ENCODE measurements at places on chromosomes 1 and 21.

DNA sequence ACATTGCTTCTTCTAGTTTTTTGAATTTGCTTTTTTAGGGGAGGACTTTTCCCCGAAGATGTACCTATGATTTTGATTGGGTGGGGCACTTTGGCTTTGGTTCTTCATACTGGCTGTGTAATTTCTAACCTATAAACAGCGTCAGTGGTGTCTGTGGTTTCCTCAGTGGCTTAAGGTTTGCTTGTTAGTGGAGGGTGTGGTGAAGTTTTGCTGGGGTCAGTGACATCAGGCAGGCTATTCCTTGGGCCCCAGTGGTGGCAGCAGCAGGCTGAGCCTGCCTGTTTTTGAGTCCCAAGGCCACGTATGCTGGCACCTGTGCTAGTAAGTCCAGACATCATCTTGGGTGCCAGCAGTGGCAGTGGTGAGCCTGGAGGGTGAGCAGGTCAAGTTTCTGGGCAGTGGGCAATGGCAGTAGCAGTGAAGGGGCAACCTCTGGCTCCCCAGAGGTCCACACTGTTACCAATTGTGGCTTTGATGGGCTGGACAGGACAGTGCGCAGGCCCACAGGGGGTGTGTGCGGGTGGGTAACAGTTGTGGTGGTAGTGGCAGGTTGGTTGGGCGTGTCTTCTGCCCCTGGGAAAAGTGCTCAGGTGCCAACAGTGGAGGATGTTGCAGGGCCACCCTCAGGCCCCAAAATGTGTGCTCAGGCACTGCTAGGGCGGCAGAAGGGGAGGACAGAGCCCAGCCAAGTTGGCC lies 54.9 kb upstream of the B3GALT2 start:
- DNase-seq, result no peak

DNA sequence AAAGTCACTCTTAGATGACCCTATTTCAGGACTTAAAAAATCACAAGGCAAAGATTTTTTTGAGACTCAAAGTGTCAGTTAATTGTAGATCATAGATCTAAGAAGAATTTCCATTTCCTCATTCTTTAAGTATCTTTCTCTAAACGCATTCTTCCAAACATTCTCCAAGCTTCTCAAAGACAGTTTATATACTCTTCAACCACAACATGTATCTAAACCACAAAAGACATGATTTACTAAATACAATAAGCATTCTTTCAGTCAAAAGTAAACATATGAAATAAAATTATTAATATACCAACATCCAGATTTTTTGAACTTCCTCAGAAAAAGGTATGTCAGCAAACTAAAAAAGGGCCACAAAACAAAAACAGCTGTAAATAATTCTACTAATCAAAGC lies 24.4 kb downstream of the RC3H1 start:
- DNase-seq, result no peak

DNA sequence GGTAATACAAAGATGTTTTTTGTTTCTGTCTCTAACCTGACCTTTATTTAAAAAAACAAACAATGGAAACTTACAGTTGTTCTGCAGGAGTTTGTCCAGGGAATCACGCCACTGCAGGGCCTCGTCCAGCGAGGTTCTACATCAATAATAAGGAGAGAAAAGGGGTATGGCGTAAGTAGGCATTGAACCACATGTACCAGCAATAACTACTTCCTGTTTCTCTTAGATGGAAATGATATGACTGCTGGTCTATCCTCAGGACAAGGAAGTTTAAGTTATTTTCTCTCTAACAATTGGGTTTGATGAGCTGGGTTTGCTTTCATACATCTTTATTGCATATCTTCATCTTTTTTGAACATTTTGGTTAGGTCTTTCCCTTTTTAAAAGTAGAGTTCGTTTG lies 40.9 kb downstream of the RGS5 start:
- no peak for DNase-seq

DNA sequence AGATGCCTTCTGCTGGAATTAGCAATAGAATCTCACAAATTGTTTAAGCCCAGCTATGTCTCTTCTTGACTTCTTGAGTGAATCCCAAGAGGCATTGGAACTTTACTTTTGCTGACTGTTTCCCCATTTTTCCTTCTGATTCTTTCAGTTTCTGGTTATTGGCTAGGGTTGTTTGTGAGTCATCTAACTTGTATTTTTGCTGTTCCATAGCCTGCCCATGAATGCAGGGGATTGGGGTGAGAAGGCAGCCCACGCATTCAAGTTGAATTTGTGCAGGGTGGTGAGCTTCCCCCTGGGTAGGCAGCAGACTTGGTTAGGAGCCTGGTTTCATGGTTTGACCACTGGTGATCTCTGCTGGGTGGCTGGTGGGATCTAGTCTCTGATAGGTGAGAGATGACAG lies 10.4 kb upstream of the KLF17 start:
- no peak for DNase-seq

DNA sequence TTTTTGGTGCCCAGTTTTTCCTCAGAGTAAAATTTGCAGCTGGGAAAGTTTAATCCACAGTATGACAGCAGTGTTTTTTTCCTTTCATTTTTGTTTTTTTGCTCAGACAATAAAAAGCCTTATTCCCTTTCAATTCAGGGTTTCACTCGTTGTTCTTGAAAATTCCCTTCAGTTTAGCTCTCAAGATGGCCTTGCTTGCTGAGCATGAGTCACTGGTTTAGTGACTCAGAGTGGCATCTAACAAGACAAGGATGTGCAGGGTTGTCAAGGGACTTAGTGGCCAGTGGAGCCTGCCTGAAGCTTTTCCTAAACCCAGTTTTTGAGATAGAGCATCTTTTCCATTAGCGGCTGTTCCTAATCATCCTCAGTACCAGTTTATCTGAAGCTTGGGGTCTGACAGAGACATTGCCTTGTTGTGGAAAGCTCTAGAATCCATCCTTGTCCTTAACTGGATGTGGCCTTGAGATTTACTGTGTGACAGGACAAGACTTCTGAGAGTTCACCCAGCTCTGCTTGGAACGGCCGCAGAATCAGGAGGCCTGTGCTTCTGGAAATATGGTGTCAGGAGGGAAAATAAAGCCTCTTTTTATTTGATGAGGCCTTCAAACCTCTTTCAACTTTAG lies 48.4 kb upstream of the DNAJC6 start:
- no peak for DNase-seq

DNA sequence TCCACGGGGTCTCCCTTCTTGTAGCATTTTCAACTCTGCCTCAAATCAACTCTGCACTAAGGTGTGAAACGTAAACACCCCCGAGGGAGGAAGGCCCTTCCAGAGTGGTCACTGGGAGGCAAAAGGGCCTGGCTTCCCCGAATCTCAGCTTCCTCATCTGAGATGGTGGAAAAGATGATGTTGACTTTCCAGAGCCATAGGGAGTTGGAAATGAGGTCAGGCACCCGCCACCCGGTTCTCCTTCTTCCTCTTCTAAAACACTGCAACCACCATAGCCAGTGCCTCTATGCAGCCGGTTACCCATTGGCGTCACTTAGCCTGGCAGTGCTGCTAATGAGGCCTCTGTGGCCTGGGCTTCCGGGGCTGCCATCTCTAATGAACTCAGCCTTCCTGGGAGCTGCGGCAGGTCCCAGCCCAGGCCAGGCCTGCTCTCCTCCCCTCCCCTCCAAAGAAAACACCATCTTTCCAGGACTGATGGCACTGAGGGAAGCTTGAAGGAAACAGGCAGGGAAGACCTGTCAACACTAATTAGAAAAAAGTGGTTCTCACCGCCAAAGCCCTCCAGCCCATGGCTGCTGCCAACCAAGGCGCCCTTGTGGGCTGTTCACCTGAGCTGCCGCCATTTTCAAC lies 175.0 kb downstream of the KAZN start:
- DNase-seq, result no peak

- DNase-seq, result no peak
These were observed 38.6 kb downstream of the PDE9A start for GRCh38 chr21:42691901-42692559.

- DNase-seq, result no peak
These were observed 33.7 kb downstream of the LRRC42 start for GRCh38 chr1:53979712-53980450.

DNA sequence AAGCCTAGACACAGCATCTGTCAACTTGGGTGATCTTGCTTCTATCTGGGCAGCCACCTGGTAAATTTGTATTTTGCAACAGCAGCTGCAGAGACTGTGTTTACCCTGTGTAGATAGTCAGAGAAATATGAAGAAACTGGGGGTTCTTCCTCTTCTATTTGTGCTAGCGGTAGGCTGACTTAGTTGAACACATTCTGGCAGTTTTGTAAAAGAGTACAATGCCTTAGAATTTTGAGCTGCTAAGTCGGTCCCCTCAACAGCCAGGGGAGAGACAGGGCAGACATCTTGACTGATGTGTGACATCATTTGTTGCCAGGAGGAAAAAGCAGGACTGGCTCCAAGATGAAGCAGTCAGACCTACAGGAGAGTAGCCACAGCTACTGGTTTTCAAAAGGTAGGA lies 53.7 kb downstream of the KCNJ6 start:
- DNase-seq, result no peak

- no peak for DNase-seq
These were observed 66.3 kb downstream of the VPS26C start for GRCh38 chr21:37200641-37201480.

- no peak for DNase-seq
These were observed 21.0 kb downstream of the SLC37A1 start for GRCh38 chr21:42534421-42535378.

- DNase-seq, result no peak
These were observed 258.3 kb downstream of the OLFM3 start for GRCh38 chr1:101738475-101738874.

GRCh38 chr21:25733859-25734653 lies 648 bp downstream of the ATP5PF start:
- DNase-seq, result no peak

GRCh38 chr1:25700626-25701025 lies 84.0 kb downstream of the MAN1C1 start:
- DNase-seq, result no peak

GRCh38 chr1:183002797-183003196 lies 20.4 kb upstream of the LAMC1 start:
- DNase-seq, result no peak

GRCh38 chr1:55040933-55041494 lies 1.7 kb downstream of the PCSK9 start:
- no peak for DNase-seq

DNA sequence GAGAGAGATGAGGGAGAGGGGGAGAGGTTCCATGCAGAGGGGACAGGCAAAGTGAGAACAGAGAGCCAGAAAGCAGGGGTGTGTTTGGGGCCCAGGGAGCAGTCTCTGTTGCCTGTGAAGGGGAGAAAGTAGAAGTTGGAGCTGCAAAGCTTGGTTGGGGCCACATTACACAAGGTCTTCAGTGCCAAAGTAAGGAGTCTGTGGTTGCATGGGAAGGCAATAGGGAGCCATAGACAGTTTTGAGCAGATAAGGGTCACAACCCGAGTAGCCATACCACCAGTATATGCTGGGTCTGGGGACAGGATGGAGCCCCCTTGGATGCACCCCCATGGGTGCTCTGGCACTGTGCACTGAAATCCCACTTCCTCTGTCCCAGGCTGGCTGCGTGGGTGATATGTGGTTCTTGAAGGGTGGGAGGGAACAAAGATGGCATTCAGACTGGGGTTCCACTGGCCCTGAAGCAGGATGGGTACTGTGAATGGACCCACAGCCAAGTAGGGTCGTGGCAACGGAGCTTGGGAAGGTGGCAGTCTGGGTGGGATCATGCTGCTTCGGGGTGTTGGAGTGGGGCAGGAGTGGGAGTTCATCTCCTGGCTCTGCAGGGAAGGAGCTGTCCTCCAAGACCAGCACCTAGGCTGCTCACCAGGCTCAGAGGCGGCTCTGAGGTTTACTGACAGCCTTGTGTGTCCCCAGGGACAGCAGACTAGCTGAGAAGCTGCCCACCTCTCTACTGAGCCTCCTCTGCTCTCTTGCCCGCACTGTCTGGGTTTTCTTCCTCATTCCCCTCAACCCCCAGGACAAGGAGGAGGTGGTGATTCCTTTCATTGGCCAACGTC lies 12.1 kb downstream of the DRAXIN start:
- no peak for DNase-seq

DNA sequence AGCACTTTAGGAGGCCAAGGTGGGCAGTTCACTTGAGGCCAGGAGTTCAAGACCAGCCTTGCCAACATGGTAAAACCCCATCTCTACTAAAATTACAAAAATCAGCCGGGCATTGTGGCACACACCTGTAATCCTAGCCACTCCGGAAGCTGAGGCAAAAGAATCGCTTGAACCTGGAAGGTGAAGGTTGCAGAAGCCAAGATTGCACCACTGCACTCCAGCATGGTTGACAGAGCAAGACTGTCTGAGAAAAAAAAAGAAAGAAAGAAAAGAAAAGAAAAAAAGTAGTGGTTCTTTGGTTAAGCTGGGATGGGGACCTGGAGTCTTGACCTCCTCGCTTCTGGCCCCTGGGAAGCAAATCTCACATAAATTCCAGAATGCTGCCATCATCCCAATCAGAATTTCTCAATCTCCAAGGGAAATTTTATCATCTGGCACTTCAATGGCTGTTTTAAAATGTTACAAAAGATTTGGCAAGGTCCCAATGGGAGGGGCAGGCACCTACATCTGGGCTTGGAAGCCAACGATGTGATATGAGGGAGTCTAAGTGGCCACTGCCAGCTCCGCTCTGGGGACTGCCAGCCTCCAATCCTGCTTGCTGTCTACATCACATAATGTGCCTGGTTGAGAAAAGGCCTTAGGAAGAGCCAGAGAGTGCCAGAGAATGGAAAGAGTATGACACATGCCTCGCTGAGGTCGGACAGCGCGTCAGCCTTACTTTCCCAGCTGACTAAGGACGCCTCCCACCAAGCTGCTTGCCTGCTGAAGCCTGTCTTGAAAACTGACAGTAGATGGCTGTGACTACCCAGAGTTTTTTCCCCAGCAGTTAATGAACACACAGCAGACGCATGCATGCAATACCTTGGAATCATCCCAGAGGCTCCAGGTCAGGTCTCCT lies 42.1 kb upstream of the SRP9 start:
- no peak for DNase-seq

DNA sequence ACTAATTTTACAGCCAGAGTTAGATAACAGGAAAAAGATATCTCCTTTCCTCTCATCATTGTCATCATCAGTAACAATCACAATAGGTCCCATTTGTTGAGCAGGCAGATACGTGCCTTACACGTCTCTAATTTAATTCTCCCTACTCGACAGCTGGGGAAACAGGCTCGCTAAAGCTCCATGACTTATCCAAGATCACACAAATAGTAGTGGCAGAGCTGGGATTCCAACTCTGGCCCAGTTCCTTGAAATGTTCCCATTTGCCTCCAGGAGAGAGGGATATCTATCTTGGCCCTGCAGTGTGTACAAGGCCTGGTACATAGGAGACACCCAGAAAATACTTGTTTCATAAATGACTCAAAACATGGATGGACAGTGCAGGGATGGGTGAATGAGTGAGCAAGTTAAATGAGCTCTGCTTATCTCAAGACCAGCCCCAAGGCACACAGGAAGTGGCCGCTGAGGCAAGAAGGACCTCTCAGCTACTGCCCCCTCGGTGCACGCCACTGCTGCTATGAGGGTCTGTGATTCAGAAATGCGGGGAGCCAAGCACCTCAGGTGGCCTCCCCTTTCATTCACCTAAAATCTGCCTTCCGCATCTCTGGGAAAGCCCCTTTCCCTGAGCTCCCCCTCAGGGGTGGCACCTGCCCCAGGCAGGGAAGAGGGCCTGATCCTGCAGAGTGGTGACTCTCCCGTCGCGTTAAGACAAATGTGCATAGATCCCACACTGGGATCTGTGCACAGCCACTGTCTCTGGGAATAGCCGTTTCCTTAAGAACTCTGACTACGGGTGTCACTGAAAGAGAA lies 3.6 kb downstream of the KCNN3 start:
- no peak for DNase-seq
